ENCODE measurements at places on chromosomes 4 and X. TPM values are rescaled to one million over a fixed set of nuclear protein-coding genes. Genes with fewer than 3 reads are reported as not detected.

FLNA gene
- 1,377 TPM for polyA plus RNA-seq

CTAG1A gene
- not detected for polyA plus RNA-seq

EVC2 gene
- 4.3 TPM for polyA plus RNA-seq

F9 gene
- not detected for polyA plus RNA-seq

NR3C2 gene
- polyA plus RNA-seq: 0.15 TPM

FHDC1 gene
- polyA plus RNA-seq: 0.43 TPM

MAGEA11 gene
- polyA plus RNA-seq: not detected

DYNLT3 gene
- polyA plus RNA-seq: 64.3 TPM

CXCL8 gene
- polyA plus RNA-seq: 15.9 TPM

CXCR3 gene
- not detected for polyA plus RNA-seq

CLGN gene
- 2.7 TPM for polyA plus RNA-seq

GPR173 gene
- 0.24 TPM for polyA plus RNA-seq

USP46 gene
- polyA plus RNA-seq: 9.4 TPM

PPBP gene
- not detected for polyA plus RNA-seq

MAGEA12 gene
- polyA plus RNA-seq: 0.18 TPM

SGCB gene
- 108 TPM for polyA plus RNA-seq

P2RY4 gene
- polyA plus RNA-seq: not detected

PAGE5 gene
- not detected for polyA plus RNA-seq

FAM184B gene
- 0.04 TPM for polyA plus RNA-seq

ETDA gene
- not detected for polyA plus RNA-seq

HTN1 gene
- not detected for polyA plus RNA-seq

H2BW2 gene
- polyA plus RNA-seq: not detected

FGFR3 gene
- polyA plus RNA-seq: 0.10 TPM

FGF13 gene
- polyA plus RNA-seq: 5.7 TPM

CT83 gene
- not detected for polyA plus RNA-seq

PAGE4 gene
- polyA plus RNA-seq: not detected

ARMCX2 gene
- 31.8 TPM for polyA plus RNA-seq

HTT-AS gene
- polyA plus RNA-seq: not detected

MED12 gene
- polyA plus RNA-seq: 9.5 TPM

ADGRL3 gene
- not detected for polyA plus RNA-seq

RIBC1 gene
- 0.70 TPM for polyA plus RNA-seq

C4orf54 gene
- not detected for polyA plus RNA-seq

VCX3B gene
- polyA plus RNA-seq: not detected

FDCSP gene
- polyA plus RNA-seq: not detected

MAGEA2B gene
- not detected for polyA plus RNA-seq

GLUD2 gene
- 0.36 TPM for polyA plus RNA-seq

MAGEA9B gene
- polyA plus RNA-seq: not detected

RTL3 gene
- polyA plus RNA-seq: 0.18 TPM

FAM114A1 gene
- 237 TPM for polyA plus RNA-seq

TCEAL2 gene
- polyA plus RNA-seq: not detected

FRMD7 gene
- polyA plus RNA-seq: not detected

CCNG2 gene
- 32.6 TPM for polyA plus RNA-seq

MAPK10 gene
- polyA plus RNA-seq: 0.73 TPM

WAS gene
- polyA plus RNA-seq: not detected

TLR6 gene
- 0.37 TPM for polyA plus RNA-seq

VGLL1 gene
- polyA plus RNA-seq: not detected

PFKFB1 gene
- not detected for polyA plus RNA-seq

LRRC66 gene
- polyA plus RNA-seq: 0.16 TPM

UGT2B15 gene
- polyA plus RNA-seq: not detected

RBM47 gene
- 0.94 TPM for polyA plus RNA-seq

All from GM23248 (cell line).